T-helper 9 cell (primary cell): ENCODE measurements at places on chromosomes 13 and 19.

- DNase-seq = no peak
These were observed 87.9 kb downstream of the DIAPH3 start for GRCh38 chr13:60075850-60076249.

- no peak for DNase-seq
These were observed 4.2 kb downstream of the KCTD4 start for GRCh38 chr13:45196622-45197021.

GRCh38 chr13:48873587-48873986, 102.1 kb upstream of the FNDC3A start:
- DNase-seq = no peak

DNA sequence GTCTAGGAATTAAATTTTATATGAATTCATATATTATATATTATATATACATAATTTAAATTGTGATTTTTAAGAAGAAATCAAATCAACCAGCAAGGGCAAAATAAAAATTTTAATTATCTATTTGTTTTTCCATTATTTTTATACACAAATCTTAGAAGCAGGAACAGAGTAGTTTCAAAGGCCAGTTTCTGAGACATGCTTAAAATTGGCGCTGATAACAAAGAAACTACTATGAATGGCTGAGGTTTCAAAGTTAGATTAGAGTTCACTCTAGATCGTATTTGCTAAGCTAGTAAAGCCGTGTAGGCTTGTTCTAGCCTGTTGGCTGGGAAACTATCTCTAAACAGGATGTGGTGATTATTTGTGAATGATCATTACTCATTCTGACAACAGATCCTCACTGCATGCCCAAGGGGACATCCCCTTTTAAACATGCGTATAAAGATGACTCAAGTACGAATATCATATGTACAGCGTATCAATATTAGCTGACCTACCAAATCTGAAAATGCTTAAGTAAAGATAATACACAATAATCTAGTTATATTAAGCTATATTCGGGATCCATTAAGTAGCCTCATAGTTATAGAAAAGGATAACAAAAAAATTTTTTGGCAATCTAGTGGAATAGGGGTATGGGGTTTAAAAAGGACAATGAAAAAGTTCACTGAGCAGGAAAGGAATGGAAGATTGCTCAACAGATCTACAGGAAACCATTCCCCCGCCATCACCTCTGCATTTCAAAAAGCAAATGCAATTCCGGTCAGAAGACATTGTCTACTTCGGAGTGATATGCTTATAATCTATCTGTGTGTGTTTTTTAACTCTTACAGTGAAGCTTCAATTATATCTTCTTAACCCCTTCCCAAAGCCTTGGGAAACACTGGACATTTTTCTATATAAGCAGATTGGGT, 150.1 kb downstream of the SHISA2 start:
- no peak for DNase-seq
